SJSA1 (cell line): ENCODE measurements at places on chromosomes 2 and 18. TPM values are rescaled to one million over a fixed set of nuclear protein-coding genes. Genes with fewer than 3 reads are reported as not detected.

- no peak for DNase-seq
These were observed 288.9 kb upstream of the ETAA1 start for GRCh38 chr2:67108231-67108630.

DNA sequence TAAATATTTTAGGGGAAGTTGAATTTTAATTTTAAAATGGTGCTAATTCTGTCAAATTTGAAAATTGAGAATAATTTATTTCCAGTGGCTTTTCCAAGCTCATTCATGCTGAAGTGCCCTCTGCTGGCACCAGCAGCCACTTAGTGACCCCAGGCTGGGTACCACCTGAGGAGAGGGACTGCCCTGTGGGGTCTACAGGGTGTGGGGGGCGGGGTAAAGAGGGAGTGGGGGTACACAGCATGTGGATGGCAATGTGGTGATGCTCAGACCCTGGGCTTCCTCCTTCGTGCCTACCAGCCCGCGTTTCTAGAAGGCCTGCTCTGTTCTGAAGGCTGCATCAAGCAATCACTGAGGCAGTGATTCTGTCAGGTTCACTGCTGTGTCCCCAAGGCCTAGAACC is 45.1 kb upstream of the SCLY start:
- DNase-seq, result no peak

Gene RNF152
- 15.0 and 18.0 TPM in 2 replicates for total RNA-seq

GRCh38 chr2:222848862-222849261 is 12.0 kb upstream of the ACSL3 start:
- no peak for DNase-seq

Gene ASXL3
- not detected in 2 replicates for total RNA-seq

DNA sequence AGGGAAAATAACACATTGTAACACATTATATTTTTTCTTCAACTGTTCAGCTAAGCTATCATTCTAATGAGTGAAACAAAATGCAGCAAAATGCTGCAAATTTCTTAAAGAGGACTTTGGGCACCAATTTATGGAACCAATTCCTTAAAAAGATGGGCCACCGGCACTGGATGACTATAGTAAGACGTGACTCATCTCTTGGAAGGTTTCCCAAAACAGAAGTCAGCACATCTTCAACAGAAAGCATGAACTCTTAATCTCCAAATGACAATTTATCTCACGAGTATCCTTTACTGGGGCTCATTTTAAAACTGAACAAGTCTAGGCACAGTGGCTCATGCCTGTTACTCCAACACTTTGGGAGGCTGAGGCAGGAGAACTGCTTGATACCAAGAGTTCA is 213.4 kb downstream of the CDH20 start:
- DNase-seq, result no peak

DNA sequence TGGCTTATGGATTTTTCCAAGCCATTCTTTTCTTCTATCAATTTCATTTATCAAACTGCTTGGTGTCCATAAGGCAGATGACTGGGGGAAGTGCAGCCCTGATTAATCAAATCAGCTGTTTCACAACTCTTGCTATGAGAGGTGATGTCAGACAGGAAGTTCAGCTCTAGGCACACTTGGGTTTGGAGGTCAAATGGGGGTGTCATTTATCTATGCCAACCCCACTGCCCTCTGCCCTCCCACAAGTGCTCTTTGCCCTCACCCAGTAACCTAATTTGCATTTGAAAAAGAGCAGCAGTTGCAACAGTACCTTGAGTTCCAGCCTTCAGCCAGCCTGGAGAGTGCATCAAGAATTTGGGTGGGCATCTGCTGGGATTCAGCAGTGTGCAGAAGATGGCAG is 431.3 kb upstream of the SPRED2 start:
- no peak for DNase-seq

DNA sequence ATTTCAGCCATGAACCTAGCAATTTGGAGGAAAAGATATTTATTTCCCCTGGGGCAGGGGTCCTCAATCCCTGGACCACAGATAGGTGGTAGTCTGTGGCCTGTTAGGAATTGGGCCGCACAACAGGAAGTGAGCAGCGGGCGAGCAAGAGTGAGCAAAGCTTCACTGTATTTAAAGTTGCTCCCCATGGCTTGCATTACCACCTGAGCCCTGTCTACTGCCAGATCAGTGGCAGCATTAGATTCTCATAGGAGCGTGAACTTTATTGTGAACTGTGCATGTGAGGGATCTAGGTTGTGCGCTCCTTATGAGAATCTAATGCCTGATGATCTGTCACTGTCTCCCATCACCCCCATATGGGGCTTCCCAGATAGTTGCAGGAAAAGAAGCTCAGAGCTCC is 127.6 kb downstream of the ICOS start:
- DNase-seq, result no peak

DNA sequence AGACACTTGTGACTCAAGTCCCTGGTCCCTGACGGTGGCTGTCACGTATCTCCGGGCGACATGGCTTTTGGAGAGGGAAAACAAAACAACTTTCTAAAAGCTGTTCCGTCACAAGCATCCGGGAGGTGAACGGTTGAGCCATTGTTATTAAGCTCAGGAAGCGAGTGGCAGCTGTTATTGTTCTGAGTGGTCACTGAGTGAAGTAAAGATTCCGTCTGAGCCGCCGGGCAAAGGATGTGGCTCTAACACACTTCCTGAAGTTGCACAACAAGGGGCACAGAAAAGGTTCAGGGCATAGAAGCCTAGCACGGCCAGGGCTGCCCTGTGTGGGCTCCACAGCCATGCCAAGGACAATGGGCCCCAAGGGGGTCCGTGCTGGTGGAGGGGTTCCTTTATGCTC is 24.3 kb downstream of the INPP5D start:
- no peak for DNase-seq

- no peak for DNase-seq
These were observed 43.9 kb downstream of the KDM3A start for GRCh38 chr2:86485103-86485502.
